ENCODE measurements at places on chromosomes 6 and 20.

GRCh38 chr6:157226026-157226625, 97.2 kb downstream of the TMEM242 start:
- no peak for DNase-seq

- no peak for DNase-seq
Measured at GRCh38 chr6:24191346-24191745, 65.3 kb downstream of the NRSN1 start.

GRCh38 chr6:150857945-150858308, 7.6 kb upstream of the MTHFD1L start:
- no peak for DNase-seq

DNA sequence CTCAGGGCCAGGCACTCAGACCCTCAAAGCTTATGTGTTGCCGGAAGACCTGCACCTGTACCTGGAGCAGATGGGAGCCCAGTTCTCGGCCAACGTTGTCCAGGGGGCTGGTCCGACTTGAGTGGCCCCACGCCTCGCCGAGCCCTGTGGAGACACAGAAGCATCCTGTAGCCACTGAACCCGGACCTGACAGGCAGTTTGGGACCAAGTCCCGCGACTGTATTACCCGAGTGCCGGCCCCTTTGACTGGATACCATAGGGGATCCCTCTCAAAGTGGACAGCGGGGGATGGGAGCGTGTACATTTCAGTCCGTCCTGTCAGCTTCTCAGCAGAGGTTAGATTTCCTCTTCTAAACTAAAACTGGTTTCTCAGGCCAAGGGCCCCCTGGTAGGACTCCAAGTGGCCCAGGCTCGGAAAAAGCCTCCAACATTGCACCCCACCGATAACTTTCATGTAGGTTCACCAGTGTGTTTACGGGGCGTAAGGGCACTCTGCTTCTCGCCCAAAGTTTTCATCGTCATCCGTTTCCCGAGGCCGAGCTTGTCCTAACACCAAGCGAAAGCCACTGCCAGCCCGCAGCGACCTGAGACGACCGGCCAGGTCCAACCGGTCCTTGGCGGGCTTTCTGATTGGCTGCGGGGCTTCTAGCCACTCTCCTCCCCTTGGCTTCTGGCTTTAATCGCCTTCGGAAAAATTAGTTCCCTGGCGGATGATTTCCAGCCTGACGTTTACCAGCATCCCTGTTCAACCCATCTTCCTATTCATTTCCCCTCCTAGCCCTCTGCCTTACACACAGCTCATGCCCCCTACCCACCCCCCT, 10.8 kb downstream of the SIM1 start:
- no peak for DNase-seq

DNA sequence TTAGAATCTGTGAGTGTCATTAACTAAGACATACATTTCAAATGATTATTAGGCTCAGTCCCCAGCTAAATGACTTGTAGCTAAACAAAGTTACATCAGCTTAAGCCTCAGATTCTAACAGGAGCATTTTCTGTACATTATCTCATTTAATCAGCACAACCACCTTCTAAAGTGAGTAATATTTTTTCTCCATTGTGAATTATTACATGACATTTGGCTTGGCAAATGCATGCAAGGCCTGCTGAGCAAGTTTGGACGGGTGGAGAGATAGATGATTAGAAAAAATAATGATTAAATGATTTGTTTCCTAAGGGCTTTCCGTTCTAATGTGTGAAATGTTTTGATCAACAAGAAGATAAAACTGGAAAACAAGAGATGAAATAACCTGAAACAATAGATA, 20.7 kb downstream of the DCBLD1 start:
- DNase-seq: no peak

DNA sequence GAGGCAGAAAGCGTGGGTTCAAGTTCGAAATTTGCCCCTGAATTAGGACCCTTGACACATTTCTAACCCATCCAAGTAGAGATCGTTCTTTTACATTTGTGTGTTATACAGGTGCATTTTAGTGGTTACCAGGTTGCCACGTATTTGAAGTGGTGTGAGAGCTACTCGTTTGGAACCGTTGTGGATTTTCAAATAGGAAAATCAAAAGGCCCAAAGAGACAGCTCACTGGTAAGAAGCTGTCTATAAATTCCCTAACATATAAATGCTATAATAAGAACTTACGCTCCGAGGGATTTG, 1.6 kb upstream of the REV3L start:
- DNase-seq: no peak

GRCh38 chr6:17219098-17219497, 62.1 kb upstream of the RBM24 start:
- no peak for DNase-seq

DNA sequence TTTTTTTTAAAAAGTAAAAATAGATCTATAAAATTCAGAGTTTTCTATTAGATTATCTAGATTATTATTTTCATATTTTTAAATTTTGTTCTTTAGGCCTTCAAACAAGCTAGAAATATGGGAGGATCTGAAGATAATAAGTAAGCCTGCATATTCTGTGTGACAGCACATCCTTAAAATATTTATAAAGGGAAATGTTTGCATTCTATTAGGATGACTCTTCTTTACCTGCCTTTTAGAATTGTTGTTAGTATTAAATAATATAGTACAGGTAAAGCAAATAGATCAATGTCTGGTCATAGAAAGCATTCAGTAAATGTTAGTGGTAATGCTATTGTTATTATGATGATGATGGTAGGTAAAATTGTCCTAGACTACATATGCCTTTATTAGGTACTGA, 17.4 kb downstream of the PEX3 start:
- no peak for DNase-seq

DNA sequence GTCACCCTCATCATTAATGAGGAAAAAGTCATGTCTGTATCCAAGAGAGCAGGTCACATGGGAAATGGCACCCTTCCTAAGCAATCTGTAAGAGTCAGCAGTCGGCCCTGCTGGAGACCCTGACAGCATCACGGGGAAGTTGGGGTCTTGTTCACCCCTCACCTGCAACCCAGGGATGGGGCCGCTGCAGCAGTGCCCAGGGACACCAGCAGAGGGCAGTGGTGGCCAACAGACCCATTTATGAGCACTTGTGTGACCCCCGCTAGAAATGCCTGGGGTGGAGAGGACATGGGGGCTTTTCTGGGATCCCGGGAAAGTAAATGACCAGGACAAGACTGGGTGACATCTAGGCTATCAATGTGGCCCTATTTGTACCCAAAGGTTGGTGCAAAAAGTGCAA, 35.9 kb downstream of the ANKRD60 start:
- DNase-seq: no peak

DNA sequence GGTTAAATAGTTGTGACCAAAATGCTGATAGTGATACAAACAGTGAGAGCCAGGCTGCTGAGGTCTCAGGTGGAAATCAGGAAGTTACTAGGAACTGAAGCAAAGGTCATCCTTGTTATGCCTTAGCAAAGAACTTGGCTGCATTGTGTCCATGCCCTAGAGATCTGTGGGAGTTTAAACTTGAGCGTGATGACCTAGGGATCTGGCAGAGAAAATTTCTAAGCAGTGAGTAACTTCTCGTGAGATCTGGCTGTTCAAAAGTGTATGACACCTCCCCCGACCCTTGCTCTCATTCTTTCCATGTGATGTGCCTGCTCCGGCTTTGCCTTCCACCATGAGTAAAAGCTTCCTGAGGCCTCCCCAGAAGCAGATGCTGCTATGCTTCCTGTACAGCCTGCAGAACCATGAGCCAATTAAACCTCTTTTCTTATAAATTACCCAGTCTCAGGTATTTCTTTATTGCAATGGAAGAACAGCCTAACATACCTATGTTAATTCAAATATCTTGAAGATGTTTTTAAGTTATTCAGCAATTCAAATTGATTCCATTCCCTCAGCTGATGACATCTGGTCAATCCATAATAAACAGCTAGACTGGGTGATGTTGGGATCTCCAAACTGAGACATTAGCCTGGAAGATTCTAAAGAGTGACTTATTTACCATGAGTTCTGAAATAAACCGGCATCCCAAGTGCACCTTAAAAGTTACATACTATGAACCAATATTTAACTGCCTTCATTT, 33.8 kb downstream of the KIF16B start:
- DNase-seq: no peak

DNA sequence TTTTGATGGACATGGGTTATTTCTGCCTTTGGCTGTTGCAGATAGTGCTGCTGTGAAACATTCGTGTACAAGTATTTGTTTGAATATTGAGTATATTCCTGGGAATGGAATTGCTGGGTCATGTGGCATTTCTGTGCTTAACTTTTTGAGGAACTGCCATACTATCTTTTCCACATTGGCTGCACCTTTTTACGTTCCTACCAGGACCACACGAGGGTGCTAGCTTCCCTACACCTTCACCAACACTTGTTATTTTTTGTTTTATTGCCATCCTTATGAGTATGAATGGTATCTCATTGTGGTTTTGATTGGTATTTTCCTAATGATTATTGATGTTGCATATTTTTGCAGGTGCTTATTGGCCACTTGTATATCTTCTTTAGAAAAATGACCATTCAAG, 47.8 kb upstream of the PLCG1 start:
- DNase-seq: no peak

- no peak for DNase-seq
Measured at GRCh38 chr6:19754686-19755085, 82.5 kb upstream of the ID4 start.

DNA sequence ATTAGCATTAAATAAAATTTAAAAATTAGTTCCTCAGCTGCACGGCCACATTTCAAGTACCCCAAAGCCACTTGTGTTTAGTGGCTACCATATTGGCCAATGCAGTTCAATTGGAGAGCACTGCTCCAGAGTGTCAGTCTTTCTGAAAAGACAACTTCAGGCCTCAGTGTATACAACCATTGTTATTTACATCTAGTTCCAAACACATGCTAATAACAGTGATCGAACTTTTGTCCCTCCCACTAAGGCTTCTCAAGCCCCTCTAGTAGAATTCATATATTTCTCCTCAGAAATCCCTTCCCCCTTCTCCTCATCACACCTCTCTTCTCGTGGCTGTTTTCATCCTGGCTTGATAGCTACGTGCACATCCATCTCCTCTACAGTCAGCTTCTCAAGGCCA, 32.9 kb downstream of the HIVEP2 start:
- no peak for DNase-seq

GRCh38 chr20:51500311-51500710, 42.2 kb downstream of the NFATC2 start:
- no peak for DNase-seq

GRCh38 chr6:168865-169455, 123.3 kb upstream of the DUSP22 start:
- DNase-seq: no peak

GRCh38 chr6:136979206-136979605, 57.1 kb downstream of the SLC35D3 start:
- no peak for DNase-seq

- peak; percentile 46 for DNase-seq
Measured at GRCh38 chr6:15491255-15491985, 171.4 kb downstream of the DTNBP1 start.

GRCh38 chr6:13908955-13909381, 15.8 kb upstream of the RNF182 start:
- DNase-seq: no peak

GRCh38 chr6:35188886-35189285, 24.9 kb upstream of the SCUBE3 start:
- DNase-seq: no peak

- DNase-seq: no peak
Measured at GRCh38 chr6:107290491-107290890, 168.9 kb downstream of the PDSS2 start.

- DNase-seq: no peak
Measured at GRCh38 chr6:21996425-21997118, 300.3 kb downstream of the PRL start.

GRCh38 chr20:53844259-53844658, 226.1 kb downstream of the BCAS1 start:
- no peak for DNase-seq

DNA sequence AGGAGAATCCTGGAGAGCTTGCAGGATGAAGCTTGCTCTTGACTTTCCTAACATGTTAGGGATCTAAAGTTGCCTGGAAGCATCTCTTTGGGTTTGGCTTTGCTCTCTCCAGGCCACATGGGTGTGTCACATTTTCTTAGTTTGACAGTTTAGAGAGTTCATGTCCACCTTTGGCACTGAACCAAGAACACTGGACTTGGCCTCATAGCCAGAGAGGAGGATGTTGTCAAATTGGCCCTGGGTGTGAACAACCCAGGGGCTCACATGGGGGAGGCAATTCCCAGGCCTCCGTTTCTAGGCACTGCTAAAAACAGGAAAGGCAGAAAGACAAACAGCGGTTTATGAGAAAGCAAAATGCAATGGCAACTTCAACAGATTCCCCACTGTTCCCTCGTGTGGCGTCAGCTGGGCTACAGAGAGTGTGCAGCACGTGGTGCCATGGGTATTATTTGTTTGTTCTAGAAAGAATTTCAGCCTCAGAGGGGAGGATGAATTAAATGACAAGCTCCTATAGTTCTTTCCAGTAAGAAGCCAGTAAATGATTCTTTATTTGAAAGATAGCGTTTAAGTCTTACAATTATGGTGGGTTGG, 93.9 kb downstream of the CLIC5 start:
- no peak for DNase-seq

GRCh38 chr20:40197691-40198090, 491.3 kb downstream of the MAFB start:
- DNase-seq: no peak

GRCh38 chr6:110282412-110282811, 75.7 kb downstream of the METTL24 start:
- no peak for DNase-seq

DNA sequence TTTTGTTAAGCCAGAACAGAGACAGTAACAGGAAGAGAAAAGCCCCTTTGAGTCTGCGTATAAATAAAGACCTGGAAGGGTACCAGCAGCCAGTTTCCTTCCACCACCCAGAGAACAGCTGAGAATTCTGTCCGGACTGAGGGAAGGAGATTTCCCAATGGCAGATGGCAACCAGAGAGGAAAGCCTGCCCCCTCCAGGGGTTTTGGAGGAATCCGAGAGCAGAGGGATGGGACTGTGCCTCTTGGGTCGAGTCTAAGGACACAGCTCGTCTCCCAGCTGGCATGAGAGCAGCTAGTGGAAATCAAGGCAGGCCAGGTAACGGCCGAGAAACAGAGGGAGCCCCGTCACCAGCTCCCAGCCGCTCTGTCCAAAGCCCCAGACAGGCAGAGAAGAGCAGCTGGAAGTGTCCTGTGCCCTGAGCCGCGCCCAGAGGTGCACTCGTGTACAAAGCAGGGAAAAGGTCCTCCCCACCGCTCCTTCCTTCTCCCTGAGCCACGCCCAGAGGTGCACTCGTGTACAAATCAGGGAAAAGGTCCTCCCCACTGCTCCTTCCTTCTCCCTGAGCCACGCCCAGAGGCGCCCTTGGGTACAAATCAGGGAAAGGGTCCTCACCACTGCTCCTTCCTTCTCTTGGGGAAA, 134.0 kb upstream of the SNX9 start:
- DNase-seq: no peak

DNA sequence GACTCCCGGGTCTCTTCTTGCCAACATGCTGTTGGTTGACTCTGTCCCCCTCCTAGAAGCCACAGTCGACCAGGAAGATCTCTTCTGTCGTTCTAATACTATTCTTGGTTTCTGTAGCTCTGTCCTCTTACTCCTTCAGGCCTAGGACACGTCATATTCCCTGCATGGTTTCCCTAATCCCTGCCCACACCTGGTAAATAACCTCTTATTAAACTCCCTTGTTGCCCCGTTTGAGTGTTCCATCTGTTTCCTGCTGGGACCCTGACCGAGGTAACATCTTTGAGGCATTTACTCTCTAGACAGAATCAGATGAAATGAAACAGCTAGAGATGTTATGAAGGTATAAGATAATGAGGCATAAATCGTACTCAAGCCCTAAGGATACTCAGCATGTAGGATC, 68.1 kb downstream of the PLCB4 start:
- DNase-seq: no peak

Measured in stimulated activated CD4-positive, alpha-beta T cell treated with anti-CD3 and anti-CD28 coated beads, Interleukin-15, amount 100 ng/mL, for 1 hour (primary cell).